HuH-7.5 (cell line): ENCODE measurements at places on chromosomes 12 and 14.

DNA sequence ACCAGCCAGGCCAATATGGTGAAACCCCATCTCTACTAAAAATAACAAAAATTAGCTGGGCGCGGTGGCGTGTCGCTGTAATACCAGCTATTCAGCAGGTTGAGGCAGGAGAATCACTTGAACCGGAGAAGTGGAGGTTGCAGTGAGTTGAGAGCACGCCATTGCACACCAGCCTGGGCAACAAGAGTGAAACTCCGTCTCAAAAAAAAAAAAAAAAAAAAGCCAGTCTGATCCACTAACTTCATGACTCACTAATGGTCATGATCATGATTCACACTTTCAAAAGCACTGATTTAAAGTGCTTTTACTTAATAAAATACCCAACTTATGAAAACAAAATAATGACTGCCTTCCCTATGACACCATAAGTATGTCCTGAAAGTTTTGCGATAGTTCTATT is 38.4 kb upstream of the CPM start:
- no peak for DNase-seq

DNA sequence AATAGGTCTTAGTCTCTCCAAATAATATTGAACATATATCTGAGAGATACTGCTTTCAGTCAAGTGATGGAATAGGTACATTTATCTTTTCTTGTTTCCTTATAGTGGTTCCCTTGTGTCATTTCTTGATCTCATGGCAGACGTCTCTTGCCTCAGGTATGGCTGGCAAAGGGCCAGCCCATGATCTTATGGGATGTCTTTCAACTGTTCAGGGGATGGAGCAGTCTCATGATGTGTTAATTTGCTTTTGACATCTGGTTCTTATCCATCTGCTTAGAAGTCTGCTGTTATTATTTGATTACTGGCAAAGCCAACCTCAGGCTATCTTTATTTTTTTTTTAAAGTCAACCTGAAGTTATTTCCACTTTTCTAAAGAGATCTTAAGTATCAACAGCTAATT is 262.9 kb downstream of the TMEM117 start:
- DNase-seq: no peak

DNA sequence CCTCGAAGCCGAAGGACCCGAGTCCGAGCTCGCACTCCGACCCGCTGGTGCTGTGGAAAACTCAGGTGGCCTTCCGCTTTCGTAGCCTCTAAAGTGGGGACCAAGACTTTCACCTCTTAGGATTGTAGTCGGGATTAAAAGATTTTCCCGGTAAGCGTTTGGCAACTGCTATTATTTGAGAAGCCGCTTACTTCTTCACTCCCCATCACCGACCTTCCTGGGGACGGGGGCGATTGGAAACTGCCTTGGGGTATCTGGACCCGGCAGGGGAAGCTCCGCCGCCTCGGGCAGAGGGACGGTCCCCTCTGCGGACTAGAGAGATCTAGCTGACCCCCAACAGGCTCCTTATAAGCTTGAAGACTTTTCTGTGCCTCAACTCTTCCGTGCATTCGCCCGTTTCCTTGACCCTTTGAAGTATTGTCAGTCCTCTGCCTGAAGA is 659 bp downstream of the TRAFD1 start:
- no peak for DNase-seq

DNA sequence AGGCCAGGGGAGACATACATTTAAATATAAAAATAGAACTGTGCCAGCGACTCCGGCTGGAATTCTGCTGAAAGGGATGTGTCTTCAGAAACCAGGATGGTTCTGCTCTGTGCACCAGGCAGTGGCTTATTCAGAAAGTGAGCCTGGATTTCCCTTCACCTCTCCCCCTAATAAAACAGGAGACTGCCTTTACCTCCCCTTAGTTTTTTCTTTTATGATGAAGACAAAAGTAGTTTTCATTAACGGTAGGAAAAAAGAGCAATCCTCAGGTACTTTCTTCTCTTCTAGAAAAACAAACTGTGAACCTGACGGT is 346 bp downstream of the SLC7A8 start:
- DNase-seq: no peak

DNA sequence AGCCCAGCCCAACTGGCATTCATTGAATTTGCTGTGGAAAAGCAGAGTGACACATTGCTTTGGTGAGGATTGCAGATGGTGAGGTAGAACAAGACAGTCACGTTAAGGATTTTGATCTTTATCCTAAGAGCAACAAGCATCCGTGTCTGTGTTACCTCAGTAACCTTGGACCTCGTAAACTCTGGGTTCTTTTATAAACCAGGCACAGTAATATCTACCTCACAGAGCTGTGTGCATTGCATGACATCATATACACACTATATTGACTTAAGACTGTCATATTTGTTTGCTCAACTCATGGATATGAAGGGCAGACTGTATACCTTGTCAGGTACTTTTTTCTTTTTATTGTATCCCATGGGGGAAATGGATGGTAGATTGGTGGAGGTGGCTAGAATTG is 156.2 kb downstream of the ETV6 start:
- peak; percentile 26 for DNase-seq

- no peak for DNase-seq
Observed at GRCh38 chr12:57603324-57603723, 1.3 kb upstream of the DTX3 start.

DNA sequence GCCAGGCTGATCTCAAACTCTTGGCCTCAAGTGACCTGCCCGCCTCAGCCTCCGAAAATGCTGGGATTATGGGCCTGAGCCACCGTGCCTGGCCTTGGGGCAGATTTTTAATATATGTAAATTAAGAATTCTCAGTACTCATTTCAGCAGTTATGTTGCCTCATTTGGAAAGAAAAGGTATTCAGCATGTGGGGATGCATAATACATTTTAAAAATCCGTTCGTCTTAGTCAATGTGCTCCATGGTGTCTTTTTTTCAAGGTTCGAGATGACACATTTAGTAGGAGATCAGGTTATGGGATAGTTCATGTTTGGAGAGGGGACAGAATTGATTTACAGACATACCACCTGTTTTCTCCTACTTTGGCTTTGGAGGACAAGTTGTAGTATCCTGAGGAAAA is 10.2 kb downstream of the SYNE2 start:
- no peak for DNase-seq

GRCh38 chr12:22971701-22972191 is 346.8 kb downstream of the ETNK1 start:
- DNase-seq: no peak

GRCh38 chr12:66044731-66045130 is 85.8 kb downstream of the LLPH start:
- DNase-seq: no peak

DNA sequence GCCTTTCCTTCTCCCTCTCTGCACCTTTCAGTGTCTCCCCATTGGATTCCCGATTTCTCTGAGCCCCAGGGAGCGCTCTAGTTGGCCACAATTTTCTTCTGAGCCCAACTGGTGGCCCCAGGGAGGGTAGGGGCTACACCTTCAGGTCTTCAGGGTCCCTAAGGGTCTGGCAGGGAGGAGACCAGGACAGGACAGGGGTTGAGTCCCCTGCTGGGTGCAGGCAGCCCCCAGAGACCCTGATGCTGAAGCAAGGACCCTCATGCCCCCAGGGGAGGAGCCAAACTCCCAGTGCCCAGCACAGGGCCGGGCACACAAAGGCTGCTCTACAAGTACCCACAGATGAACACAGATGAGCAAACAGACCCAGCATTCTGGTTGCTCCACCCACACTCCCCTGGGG is 12.7 kb downstream of the FOXN4 start:
- no peak for DNase-seq

- DNase-seq: no peak
Observed at GRCh38 chr12:113135178-113136127, at the start of gene RASAL1. Gene RASAL1, minus strand, starts transcription at chr12:113135761. Its CDS starts 299 bp downstream, at chr12:113135462.

GRCh38 chr12:19630536-19630935 is 191.2 kb downstream of the AEBP2 start:
- no peak for DNase-seq

GRCh38 chr14:101761032-101761880 is at the start of gene PPP2R5C:
Gene PPP2R5C, plus strand, starts transcription at chr14:101761709. Its CDS starts 185 bp downstream, at chr14:101761894.
- DNase-seq: peak; percentile 94

DNA sequence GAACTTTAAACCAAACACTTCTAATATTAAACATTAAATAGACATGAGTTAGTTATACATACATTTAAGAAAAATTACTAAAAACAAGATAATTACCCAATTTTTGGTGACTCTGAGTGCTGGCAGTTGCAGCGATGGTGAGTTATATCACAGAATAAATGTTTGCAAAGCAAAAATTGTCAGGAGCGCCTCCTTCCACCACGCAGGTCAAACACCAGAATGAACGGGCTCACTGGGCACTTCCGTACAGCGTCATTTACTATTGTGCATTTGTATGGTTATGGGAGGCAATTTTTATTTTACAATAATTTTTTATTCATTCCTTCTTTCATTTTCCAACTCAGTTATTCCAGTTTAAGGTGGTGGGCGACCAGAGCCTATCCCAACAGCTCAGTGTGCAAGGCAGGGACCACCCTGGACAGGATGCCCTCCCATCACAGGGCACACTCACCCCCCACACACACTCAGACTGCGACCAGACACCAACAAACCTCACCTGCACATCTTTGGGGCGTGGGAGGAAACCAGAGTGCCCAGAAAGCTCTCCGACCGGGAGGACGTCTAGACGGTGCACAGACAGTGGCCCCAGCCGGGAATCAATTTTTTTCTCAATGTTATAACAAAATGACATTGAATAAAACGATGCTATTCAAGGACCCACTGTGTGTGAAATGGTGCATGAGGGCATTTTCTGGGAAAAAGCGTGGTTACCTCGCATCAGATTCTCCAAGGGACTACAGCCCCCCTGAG is 67.2 kb downstream of the TESC start:
- DNase-seq: no peak

DNA sequence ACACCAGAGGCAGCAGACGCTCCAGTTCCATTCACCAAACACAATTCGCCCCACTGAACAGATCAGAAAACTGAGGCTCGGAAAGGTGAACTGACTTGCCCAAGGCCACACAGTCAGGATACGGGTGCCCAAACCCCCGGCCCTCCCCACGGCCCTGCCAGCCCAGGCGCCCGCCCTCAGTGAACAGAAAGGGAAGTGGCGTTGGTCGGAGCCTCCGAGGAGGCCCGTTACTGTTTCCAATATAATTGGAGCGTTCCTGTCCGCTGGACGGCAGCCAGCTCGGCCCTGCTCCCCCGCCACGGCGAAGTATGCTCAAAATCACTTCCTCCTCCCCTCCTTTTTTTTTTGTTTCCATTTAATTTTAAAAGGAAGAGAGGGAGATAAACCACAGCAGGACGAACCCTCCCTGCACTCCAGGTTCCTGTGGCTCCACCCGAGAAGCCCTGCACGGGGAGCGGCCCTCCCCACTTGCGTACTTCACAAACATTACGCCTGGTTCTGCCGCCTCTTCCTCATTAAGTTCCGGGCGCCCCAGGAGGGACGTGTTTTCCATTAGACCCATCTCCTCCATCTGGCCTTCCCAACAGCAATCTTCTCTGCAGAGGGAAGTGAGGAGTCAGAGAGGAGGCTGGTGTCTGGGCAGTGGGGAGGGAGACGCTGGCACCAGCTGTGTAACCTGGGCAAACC is 61.1 kb downstream of the NCOR2 start:
- DNase-seq: no peak

- DNase-seq: no peak
Observed at GRCh38 chr12:50149311-50149710, 17.9 kb downstream of the CERS5 start.

DNA sequence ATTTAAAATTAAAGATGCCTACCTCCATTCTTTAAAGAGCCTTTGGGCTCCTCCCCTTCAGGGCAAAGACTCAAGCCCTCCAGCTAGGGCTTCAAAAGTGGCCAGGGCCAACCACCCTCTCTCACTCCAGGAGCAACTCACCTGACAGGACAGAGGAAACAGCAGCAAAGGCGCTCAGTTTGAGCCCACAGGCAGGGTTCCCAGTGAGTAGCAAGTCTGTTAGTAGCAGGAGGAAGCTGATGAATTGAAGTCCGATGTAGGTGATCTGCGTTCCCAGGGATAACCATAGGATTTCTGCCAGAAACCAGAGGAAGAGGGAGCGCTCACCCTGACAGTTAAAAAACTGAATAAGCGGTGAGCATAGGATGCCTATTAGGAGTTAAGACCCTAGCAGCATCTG is 15.7 kb downstream of the GSG1 start:
- no peak for DNase-seq

DNA sequence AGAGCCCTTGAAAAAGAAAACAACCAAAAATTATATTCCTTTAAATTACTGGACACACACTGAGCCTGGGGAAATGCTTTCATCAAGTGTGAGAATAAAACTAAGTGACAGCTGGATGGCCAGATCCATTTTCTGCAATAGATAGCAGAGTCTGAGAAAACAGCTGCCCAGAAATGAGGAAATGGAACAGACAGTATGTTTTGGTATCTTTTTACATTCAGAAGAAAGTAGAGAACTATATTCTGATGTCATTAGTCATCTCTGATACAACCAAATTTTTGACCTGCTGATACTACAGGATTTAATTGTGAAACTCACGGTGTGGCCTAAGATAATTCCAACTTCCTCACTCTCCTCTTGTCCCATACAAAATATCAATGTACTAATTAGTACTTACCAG is 78.2 kb downstream of the HMGA2 start:
- no peak for DNase-seq
